ENCODE measurements at places on chromosomes 4 and X.

GRCh38 chr4:54745031-54745770 is 87.4 kb downstream of the KIT start:
- no peak for DNase-seq

DNA sequence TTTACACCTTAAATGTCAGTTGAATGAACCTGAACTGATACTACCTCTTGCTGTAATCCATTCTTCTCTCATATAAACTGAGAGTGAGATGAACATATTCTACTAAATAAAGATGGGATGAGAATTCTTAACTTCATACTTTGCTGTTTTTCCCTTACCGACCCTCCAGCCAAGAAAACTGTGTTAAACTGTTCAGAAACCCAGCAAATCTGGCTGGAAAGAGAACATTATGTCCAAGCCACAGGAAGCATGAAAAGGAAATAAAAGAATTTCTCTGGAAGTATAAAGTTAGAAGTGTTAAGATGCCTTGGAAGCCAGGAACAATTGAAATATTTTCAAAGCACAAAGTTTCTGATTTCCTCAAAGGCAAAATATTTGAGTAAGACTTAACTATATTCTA is 22.9 kb downstream of the NPY1R start:
- no peak for DNase-seq

DNA sequence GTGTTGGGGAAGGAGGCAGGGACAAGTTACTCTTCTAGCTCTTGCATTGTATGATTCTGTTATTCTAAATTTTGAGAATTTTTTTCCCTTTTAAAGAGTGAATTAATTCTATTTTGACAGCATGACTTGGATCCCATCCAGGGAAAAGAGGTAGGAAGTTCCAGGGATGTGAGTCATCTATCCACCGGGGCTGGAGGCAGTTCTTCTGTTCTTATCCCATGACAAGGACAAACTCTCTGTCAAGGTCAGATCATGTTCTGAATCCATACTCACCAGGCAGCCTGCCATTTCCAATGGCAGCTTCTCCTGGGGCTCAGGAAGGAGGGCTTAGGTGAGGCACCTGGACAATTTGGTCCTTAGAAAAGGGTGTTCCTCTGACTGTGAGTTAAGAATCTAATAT is 132.0 kb upstream of the MED14 start:
- no peak for DNase-seq

DNA sequence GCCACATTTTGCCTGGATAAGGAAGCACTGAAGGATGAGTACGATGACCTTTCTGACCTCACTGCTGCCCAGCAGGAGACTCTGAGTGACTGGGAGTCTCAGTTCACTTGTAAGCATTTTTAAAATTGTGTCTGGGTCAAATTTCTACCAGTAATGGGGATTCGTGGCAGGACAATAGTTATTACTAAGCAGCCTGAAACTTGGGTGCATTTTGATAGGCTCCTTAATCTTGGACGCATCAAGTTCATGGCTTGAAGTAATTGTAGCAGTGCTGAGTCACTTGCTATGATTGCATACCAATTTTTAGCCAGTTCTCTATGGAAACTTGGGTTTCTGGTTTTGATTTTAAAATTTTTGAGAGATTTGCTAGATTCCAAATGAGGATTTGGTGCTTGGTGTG is 4.3 kb downstream of the PGRMC1 start:
- no peak for DNase-seq

Data from mesothelial cell of epicardium (in vitro differentiated cells).